ENCODE measurements at places on chromosomes 5 and 9. TPM values are rescaled to one million over a fixed set of nuclear protein-coding genes. Genes with fewer than 3 reads are reported as not detected.

Gene CANX
- 792 TPM for total RNA-seq

Gene CBY3
- total RNA-seq, result not detected

Gene ADAMTS2
- 26.6 TPM for total RNA-seq

Gene C5orf58
- not detected for total RNA-seq

Gene STPG3
- total RNA-seq, result not detected

Gene ANKDD1B
- total RNA-seq, result 0.41 TPM

Gene ADAMTS19
- 0.87 TPM for total RNA-seq

GRCh38 chr5:109161914-109162683 is 247.7 kb downstream of the PJA2 start:
- no peaks in the 10 kb centered on the region for H3K4me1 ChIP-seq
- H3K27ac ChIP-seq, result no peak overlapping the region
- no peak for DNase-seq
- no peaks in the 10 kb centered on the region for H3K36me3 ChIP-seq

DNA sequence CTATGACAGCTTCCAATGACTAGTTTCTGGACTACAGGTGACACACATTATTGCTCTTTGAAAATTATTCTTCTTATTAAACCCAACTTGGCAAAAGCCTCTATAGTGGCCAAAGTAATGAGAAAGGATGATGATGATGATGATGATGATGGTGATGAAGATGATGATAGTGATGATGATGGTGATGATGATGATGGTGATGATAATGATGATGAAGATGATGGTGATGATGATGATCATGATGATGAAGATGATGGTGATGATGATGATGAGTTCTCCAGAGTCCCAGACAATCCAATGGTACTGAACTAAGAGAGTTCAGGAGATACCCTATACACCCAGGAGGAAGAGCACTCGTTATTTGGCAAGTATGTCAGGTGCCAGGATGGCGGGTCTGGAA is 739.4 kb downstream of the IRX1 start:
- no peak for DNase-seq
- H3K4me1 ChIP-seq, result no peaks in the 10 kb centered on the region

DNA sequence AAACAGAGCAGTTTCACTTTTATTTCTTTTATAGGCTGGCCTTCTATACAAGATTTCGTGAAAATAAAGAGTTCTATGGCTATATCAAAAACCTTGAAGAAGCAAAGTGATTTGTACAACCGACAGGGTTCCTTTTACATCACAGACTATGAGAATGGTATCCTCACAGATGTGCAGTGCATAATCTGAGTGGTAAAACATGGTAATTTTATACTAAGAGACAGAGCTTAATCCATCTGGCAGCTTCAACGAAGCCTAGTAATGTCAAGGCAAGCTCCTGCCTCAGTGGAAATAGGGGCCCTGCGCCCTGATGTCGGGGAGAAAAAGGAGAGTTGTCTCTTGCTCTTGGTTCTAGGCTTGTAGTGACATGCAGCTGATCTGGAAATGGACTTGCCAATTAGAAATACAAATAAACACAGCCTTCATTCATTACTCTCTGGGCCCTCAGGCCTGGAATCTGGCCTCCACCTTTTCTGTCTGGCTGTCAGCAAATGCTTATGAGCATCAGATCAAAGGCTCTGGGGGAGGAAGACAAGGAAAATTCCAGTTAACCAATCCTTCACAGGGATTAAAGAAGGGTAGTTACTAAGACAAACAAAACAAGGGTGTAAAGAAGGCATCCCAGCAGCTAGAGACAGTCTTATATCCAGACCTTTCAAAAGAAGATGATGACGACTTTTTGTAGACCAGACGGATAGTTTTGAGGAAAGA is 33.6 kb upstream of the TRIM32 start:
- no peaks in the 10 kb centered on the region for H3K4me1 ChIP-seq
- DNase-seq, result no peak
- H3K27me3 ChIP-seq, result no peaks in the 10 kb centered on the region
- H3K4me3 ChIP-seq, result no peak overlapping the region

- H3K27me3 ChIP-seq, result no peaks in the 10 kb centered on the region
- H3K27ac ChIP-seq, result no peak overlapping the region
- H3K36me3 ChIP-seq, result no peaks in the 10 kb centered on the region
- no peaks in the 10 kb centered on the region for H3K4me1 ChIP-seq
Measured at GRCh38 chr5:144328494-144328893, 157.8 kb downstream of the KCTD16 start.

DNA sequence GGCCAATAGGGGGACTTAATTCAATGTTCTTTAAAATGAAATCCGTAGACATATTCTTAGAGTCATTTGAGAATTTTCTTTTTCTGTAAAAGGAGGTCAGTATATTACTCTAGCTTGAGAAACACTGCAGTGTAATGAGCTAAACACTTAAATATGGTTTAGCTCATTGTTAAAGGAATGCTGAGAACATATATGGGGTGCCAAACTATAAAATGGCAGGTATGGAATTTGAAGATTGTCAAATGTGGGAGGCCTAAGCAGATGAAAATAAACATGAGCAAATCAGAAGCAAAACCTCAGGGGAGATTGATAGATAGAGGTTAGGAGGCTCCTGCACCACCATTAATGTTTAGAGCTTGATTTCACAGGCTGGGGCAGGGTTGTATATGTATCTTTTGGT is 57.9 kb downstream of the STX17 start:
- H3K4me1 ChIP-seq, result no peaks in the 10 kb centered on the region
- no peaks in the 10 kb centered on the region for H3K36me3 ChIP-seq
- H3K27ac ChIP-seq, result no peak overlapping the region
- no peaks in the 10 kb centered on the region for H3K27me3 ChIP-seq
- H3K4me3 ChIP-seq, result no peak overlapping the region
- peak; percentile 40 for DNase-seq

- H3K4me1 ChIP-seq, result no peaks in the 10 kb centered on the region
- peaks cover 7% of the 10 kb centered on the region for H3K27me3 ChIP-seq
- H3K36me3 ChIP-seq, result no peaks in the 10 kb centered on the region
- no peak overlapping the region for H3K27ac ChIP-seq
Measured at GRCh38 chr5:168916266-168916665, 337.1 kb upstream of the PANK3 start.

GRCh38 chr5:63960646-63961045 is 1.6 kb downstream of the HTR1A start:
- no peak overlapping the region for H3K27ac ChIP-seq
- H3K36me3 ChIP-seq, result no peaks in the 10 kb centered on the region
- DNase-seq, result no peak
- H3K4me1 ChIP-seq, result no peaks in the 10 kb centered on the region
- peaks cover 28% of the 10 kb centered on the region for H3K27me3 ChIP-seq

DNA sequence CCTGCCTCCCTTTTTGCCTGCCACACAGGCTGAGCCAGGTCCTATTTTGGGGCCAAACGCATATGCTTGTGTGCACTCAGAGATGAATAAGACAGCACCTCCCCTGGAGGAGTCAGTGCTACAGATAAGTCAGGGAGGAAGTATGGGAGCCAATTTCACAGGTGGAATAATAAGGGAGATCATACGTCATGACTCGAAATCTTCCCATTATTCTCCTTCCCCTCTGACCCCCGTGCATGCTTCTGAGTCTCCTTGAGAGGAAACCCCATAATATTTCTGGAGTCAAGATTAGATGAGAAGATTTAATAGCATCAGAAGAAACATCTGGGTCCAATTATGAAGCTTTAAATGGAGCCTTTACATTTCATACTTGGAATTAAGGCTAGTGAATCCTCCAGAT is 15.1 kb upstream of the ZCCHC7 start:
- H3K27me3 ChIP-seq, result peaks cover 3% of the 10 kb centered on the region

DNA sequence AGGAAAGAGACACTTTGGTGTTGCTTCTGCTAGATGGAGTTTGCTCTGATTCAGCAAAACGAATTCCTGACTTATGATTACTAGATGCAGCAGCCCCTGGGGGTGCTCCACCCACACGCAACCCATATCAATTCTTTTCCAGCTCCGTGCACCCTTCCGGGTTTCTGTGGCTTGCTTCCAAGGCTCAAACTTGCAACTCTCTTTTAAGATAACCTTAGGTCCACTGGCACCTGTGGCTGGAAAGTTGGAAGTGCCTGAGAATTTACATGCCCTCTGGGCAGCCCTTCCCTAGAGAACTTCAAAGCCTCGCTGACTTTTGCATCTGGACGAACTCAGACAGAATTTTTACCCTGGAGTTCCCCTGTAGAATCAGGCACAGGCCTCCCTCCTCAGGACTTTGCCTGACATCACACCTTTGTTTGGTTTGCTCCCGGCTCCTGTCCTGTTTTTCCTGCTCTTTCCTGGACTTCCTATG is 224.9 kb downstream of the SNX18 start:
- peak overlapping the region; percentile 92 for H3K27ac ChIP-seq
- peak; percentile 75 for DNase-seq
- no peaks in the 10 kb centered on the region for H3K27me3 ChIP-seq
- peaks cover 37% of the 10 kb centered on the region for H3K4me1 ChIP-seq
- no peaks in the 10 kb centered on the region for H3K36me3 ChIP-seq
- H3K4me3 ChIP-seq, result no peak overlapping the region

GRCh38 chr5:109681763-109682162 is 8.0 kb upstream of the MAN2A1 start:
- no peak overlapping the region for H3K4me3 ChIP-seq
- H3K36me3 ChIP-seq, result no peaks in the 10 kb centered on the region
- H3K4me1 ChIP-seq, result no peaks in the 10 kb centered on the region
- DNase-seq, result no peak

DNA sequence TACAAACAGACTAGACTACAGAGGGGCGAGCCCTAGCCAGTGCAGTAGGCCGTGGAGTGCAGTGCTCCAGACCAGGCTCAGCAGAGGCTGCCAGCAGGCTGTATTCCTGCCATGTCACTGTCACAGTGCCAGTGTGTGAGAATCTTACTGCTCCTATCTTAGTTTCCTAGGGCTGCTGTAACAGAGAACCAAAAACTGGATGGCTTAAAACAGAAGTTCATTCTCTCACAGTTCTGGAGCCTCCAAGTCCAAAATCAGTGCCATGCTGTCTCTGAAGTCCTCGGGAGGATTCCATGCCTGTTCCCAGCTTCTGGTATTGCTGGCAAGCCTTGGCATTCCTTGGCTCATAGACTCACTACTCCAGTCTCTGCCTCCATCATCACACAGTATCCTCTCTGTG is 75.0 kb upstream of the SAP30L start:
- H3K4me1 ChIP-seq, result peaks cover 58% of the 10 kb centered on the region
- peaks cover 7% of the 10 kb centered on the region for H3K36me3 ChIP-seq

GRCh38 chr5:53969176-53969730 is 341.1 kb downstream of the ARL15 start:
- no peaks in the 10 kb centered on the region for H3K27me3 ChIP-seq
- no peak for DNase-seq

DNA sequence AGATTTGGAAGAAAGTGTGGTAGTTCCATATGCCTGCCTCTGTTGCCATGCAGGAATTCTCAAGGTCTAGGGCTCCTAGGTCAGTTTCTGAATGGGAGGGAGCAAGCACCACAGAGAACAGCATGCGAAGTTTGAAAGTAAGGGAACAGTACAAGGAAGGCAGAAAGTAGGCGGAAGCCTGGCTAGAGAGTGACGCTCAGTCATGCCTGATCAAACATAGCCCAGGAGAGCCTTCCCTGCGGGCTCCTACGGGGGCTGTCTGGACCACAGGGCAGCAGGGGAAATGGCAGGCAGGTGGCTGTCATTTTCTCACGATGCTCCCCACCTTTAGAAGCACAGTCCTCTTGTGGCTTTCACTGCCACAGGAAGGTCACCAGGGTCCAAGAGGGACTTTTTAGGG is 12.8 kb upstream of the STC2 start:
- no peaks in the 10 kb centered on the region for H3K4me1 ChIP-seq
- no peaks in the 10 kb centered on the region for H3K27me3 ChIP-seq
- H3K36me3 ChIP-seq, result no peaks in the 10 kb centered on the region
- H3K4me3 ChIP-seq, result no peak overlapping the region
- H3K27ac ChIP-seq, result no peak overlapping the region
- no peak for DNase-seq

DNA sequence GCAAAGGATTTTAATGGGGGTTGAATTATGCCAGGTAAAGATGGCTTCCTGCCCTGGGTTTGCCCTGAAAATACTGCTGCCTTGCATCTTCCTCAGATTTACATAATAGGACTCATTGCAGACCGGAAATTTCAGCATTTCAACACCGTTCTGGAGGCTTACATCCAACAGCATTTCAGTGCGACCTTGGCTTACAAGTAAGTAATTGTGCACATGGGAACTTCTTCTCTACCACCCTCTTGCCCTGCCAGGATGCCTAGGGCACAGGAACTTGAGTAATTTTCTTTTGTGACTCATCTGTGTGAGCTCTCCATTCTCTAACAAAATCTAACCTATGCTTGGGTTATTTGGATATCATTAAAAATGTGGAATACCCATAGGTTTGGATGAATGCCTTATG is 80.2 kb downstream of the DOCK2 start:
- H3K4me1 ChIP-seq, result peaks cover 9% of the 10 kb centered on the region
- DNase-seq, result no peak
- H3K27me3 ChIP-seq, result no peaks in the 10 kb centered on the region
- no peaks in the 10 kb centered on the region for H3K36me3 ChIP-seq

DNA sequence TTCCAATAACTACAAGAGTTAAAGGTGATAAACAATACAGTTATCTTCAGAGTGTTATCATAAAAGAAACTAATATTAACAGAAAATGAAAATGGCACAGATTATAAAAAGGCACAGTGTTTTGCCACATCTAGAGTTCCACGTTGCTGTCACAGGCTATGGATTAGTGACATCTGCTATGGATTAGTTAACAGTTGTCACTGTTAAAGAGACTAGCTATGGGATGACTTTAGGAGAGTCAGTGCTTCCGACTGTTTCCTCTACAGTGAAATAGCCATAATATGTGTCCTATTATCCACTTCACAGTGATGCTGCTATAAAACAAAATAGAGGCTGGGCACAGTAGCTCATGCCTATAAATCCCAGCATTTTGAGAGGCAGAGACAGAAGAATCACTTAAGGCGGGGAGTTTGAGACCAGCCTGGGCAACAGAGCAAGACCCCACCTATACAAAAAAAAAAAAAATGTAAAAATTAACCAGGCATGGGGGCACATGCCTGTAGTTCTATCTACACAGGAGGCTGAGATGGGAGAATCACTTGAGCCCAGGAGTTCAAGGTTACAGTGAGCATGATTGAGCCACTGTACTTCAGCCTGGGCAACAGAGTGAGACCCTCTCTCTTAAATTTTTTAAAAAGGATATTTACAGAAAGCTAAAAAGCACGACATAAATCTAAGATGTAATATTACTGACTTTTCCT is 19.7 kb downstream of the MAPKAP1 start:
- no peak overlapping the region for H3K27ac ChIP-seq
- no peaks in the 10 kb centered on the region for H3K27me3 ChIP-seq
- no peak overlapping the region for H3K4me3 ChIP-seq
- peaks cover 8% of the 10 kb centered on the region for H3K4me1 ChIP-seq
- DNase-seq, result no peak
- no peaks in the 10 kb centered on the region for H3K36me3 ChIP-seq

DNA sequence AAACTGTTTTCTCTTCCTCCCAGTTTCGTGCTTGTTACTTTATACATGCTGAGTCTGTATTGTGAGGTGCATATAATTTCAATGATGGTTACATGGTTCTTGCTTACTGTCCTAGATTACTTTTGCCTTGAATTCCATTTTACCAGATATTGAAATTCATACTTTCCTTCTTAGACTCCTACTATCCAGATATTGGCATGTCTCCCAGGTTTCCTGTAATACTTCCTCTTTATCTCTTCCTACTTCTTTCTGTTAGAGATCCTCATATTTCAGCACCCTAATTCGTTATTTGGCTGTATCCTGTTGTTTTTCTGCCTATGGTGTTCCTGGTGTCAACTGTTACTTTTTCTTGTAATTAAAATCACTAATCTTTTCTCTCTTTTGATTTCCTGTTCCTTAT is 522.1 kb downstream of the CCDC171 start:
- H3K4me1 ChIP-seq, result peaks cover 12% of the 10 kb centered on the region
- DNase-seq, result peak; percentile 54
- no peak overlapping the region for H3K4me3 ChIP-seq
- no peaks in the 10 kb centered on the region for H3K27me3 ChIP-seq

Data from astrocyte (in vitro differentiated cells and primary cell).